ENCODE measurements at places on chromosomes 12 and 14.
A peak's percentile ranks its signal among the peaks of the same experiment; 100 is the strongest.

GRCh38 chr12:100992194-100992593 lies 197.6 kb downstream of the ANO4 start:
- DNase-seq, result no peak

GRCh38 chr12:27185234-27186021 lies 58.7 kb upstream of the STK38L start:
- DNase-seq, result no peak

- DNase-seq, result no peak
Measured at GRCh38 chr12:39958377-39958776, 147.5 kb downstream of the SLC2A13 start.

- DNase-seq, result peak; percentile 73
Measured at GRCh38 chr14:23352506-23353432, at the start of gene SLC22A17. Gene SLC22A17, minus strand, starts transcription at chr14:23352887.

- no peak for DNase-seq
Measured at GRCh38 chr14:98926801-98927200, 345.2 kb downstream of the BCL11B start.

DNA sequence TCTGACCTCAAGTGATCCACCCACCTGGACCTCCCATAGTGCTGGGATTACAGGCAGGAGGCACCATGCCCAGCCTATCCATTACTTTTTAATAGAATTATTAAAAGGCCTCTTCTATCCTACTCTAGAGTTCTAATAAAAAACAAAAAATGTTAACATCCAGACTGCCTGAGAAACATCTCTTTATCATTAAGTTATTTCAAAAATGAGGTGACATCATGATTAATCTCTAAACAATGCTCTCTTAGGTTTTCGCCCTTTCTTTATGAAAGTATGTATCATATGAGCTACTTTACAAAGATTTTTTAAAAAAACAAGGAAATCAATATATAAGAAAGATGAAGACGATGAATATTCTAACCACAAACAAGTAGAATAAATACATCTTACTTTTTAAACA lies 52.6 kb downstream of the FGD6 start:
- DNase-seq, result no peak

GRCh38 chr14:102523569-102524450 lies 14.2 kb upstream of the ANKRD9 start:
- no peak for DNase-seq

DNA sequence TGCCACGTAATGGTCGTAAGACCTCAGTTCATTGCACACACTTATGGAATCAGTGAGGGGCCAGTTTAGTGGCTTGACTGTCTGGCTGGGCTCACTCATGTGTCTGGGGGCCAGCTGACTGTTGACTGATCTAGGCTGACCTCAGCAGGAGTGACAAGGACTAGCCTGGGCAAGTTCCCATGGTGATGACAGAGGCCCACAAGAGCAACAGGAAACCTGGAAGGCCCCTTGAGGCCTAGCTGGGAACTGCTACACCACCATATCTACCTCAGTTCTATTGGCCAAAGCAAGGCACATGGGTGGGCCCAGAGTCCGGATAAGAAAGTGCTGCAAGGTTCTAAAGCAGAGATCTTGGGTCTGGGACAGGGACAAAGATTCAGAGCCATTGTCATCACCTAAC lies 21.3 kb upstream of the RFLNA start:
- no peak for DNase-seq

DNA sequence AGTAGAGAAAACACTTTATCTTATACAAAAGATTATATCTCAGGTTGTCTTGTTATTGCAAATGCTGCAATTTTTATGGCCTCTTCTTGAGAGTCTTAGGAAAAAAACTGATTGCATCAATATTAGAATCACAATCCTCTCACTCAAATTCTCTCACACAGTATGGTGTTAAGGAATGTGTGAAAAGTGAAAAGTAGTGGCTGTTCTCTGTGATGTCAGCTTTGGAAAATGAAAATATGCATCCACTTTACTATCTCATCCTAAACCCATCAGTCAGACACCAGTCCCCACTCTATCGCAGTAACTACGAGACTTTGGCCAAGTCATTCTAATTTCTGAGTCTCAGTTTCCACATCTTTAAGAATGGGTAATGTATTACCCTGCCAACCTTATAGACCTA lies 32.6 kb upstream of the NTF3 start:
- DNase-seq, result no peak

GRCh38 chr12:27826076-27826475 lies 46.0 kb upstream of the MANSC4 start:
- DNase-seq, result no peak
